H4 (cell line): ENCODE measurements at places on chromosomes 12 and 14. TPM values are rescaled to one million over a fixed set of nuclear protein-coding genes. Genes with fewer than 3 reads are reported as not detected.

The PRPH gene
- 0.10 TPM in 1 of 2 replicates, not detected in the other for total RNA-seq

The BBS10 gene
- total RNA-seq: 7.6 and 9.7 TPM in 2 replicates

The ADAM20 gene
- not detected in 2 replicates for total RNA-seq

The IGF1 gene
- total RNA-seq: 0.17 and 0.25 TPM in 2 replicates

The CCDC196 gene
- total RNA-seq: not detected in 2 replicates

The SLC4A8 gene
- 2.1 and 2.6 TPM in 2 replicates for total RNA-seq

The ADGRD1 gene
- total RNA-seq: 0.14 and 0.21 TPM in 2 replicates

The SYNDIG1L gene
- not detected in 2 replicates for total RNA-seq

The NPAS3 gene
- 2.6 and 4.2 TPM in 2 replicates for total RNA-seq

The RASSF3 gene
- total RNA-seq: 7.8 and 9.1 TPM in 2 replicates

The PHC1 gene
- 20.9 and 27.1 TPM in 2 replicates for total RNA-seq
